ENCODE measurements at places on chromosomes 13 and 19. TPM values are rescaled to one million over a fixed set of nuclear protein-coding genes. Genes with fewer than 3 reads are reported as not detected.

DNA sequence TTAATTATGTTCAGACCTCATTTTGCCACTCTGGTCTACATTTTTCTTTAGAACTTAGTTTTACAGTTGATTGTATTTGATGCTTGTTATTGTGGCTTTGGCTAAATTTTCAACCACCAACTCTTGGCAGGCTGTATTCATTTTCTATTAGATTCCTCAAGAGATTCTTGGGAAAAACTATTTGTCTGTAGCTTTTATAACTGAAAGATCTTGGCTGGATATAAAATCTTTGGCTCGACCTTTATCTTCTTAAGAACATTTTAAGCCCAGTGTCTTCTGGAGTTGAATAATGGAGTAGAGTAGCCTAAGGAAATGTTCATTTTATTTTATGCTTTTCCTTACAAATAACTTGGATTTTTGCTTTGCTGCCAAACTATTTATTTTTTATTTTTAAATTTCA lies 848.5 kb downstream of the PCDH17 start:
- no peak overlapping the region for H3K27ac ChIP-seq
- no peak for DNase-seq
- H3K36me3 ChIP-seq: no peaks in the 10 kb centered on the region
- no peaks in the 10 kb centered on the region for H3K4me1 ChIP-seq

DNA sequence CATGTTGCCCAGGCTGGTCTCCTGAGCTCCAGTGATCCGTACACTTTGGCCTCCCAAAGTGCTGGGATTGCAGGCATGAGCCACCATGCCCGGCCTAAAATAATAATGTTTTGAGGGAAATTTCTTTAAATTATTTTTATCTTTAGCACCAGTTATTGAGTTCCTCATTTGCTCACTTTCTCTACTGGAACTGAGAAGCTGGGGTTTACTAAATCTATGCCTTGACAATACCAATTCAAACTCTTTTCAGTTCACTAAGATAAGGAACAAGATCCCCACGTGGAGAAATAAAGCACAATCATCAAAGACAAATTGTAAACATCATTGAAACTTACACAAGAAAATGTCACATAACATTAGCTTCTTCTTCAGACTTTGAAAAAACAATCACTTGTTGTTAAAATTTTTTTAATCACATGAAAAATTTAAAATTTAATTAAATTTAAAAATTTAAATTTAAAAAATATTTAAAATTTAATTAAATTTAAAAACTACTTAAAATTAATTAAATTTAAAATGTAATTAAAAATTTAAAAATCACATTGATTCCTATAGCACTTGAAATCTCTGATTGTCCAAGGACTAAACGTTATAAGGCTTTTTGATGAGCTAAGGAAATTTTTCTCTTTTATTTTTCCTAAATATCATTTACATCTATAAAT lies 25.2 kb upstream of the XPO4 start:
- H3K4me3 ChIP-seq: no peak overlapping the region
- no peaks in the 10 kb centered on the region for H3K4me1 ChIP-seq
- H3K27me3 ChIP-seq: no peaks in the 10 kb centered on the region
- no peak overlapping the region for H3K27ac ChIP-seq
- no peak for DNase-seq
- H3K36me3 ChIP-seq: no peaks in the 10 kb centered on the region

DNA sequence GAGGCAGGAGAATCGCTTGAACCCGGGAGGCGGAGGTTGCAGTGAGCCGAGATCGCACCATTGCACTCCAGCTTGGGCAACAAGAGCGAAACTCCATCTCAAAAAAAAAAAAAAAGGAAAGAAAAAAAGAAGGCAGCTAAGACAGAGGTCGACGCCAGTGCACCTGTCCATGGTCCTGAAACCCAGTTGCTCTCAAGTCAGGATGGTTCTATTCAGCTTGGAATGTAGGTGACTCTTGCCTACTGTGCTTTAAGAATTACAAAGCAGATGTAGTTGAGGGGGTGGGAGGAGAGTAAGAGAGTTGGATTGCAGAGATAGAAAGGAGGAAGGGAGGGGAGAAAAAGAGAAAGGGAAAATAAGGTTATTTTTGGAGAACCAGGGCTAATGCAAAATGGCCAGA lies 18.7 kb downstream of the CACNG7 start:
- H3K27ac ChIP-seq: no peak overlapping the region
- H3K4me3 ChIP-seq: no peak overlapping the region
- no peak for DNase-seq

The ACP7 gene
- not detected for total RNA-seq

- H3K36me3 ChIP-seq: peaks cover 11% of the 10 kb centered on the region
- DNase-seq: peak; percentile 93
- H3K4me3 ChIP-seq: peak overlapping the region; percentile 18
- peak overlapping the region; percentile 76 for H3K27ac ChIP-seq
Measured at GRCh38 chr19:6048793-6049405, 61.4 kb downstream of the RFX2 start.

- H3K27ac ChIP-seq: no peak overlapping the region
- H3K4me3 ChIP-seq: no peak overlapping the region
- DNase-seq: no peak
- H3K4me1 ChIP-seq: peaks cover 9% of the 10 kb centered on the region
- peaks cover 47% of the 10 kb centered on the region for H3K27me3 ChIP-seq
- no peaks in the 10 kb centered on the region for H3K36me3 ChIP-seq
Measured at GRCh38 chr19:51714848-51715247, 8.9 kb downstream of the HAS1 start.

DNA sequence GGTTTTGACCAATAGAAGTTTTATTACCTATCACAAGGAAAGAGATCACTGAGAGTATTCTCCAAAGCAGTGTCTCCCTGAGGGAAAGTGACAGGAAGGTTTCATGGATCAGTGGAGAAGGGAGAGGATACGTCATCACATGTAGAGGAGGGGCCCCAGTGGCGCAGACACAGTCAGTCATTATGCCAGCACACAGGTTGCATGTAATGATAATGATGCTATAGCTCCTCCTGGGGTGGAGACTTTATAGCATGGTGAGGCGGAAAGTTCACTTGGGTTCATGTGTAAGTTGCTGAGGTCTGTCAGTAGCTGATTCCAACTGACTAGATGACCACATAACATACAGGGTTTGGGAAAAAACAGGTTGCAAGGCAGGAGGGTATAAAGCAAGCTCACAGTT lies 88.8 kb downstream of the FNDC3A start:
- no peaks in the 10 kb centered on the region for H3K36me3 ChIP-seq
- peaks cover 6% of the 10 kb centered on the region for H3K4me1 ChIP-seq
- H3K27ac ChIP-seq: no peak overlapping the region
- H3K4me3 ChIP-seq: no peak overlapping the region
- no peaks in the 10 kb centered on the region for H3K27me3 ChIP-seq

GRCh38 chr13:109704771-109705635 lies 81.4 kb downstream of the IRS2 start:
- no peaks in the 10 kb centered on the region for H3K4me1 ChIP-seq
- H3K36me3 ChIP-seq: no peaks in the 10 kb centered on the region
- DNase-seq: no peak
- H3K27me3 ChIP-seq: no peaks in the 10 kb centered on the region

DNA sequence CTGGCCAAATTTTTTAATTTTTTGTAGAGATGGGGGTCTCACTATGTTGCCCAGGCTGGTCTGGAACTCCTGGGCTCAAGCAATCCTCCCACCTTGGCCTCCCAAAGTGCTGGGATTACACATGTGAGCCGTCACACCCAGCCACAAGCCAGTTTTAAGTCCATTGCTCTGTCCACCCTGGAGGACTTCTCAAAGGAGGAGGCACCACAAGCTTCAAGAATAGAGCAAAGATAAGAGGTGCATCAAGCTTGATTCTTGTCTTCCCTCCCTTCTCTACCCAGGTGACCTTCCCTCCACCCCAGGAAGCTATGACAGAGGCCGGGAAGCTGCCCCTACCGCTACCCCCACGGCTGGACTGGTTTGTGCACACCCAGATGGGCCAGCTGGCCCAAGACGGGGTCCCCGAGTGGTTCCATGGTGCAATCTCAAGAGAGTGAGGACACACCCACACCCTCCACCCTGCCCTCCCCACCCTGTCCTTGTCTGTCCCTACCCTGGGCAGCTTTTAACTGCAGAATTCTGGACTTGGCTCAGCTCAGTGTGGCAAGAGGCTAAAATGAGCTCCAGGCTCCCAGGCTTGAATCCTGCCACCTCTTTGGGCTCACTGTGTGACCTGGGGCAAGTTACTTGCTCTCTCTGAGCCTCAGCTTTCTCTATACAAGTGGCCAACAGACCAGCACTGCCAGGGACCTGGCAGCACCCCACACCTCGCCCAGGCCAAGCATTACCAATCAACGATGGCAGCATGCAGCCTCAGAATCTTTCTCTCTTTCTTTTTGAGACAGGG lies 5.2 kb downstream of the HSH2D start:
- no peaks in the 10 kb centered on the region for H3K36me3 ChIP-seq
- H3K27me3 ChIP-seq: peaks cover 6% of the 10 kb centered on the region
- no peaks in the 10 kb centered on the region for H3K4me1 ChIP-seq
- no peak overlapping the region for H3K27ac ChIP-seq
- DNase-seq: no peak

- H3K27ac ChIP-seq: no peak overlapping the region
- H3K27me3 ChIP-seq: no peaks in the 10 kb centered on the region
- no peaks in the 10 kb centered on the region for H3K36me3 ChIP-seq
- no peaks in the 10 kb centered on the region for H3K4me1 ChIP-seq
- no peak overlapping the region for H3K4me3 ChIP-seq
Measured at GRCh38 chr13:40251343-40252032, 415.0 kb downstream of the FOXO1 start.

The ZSCAN22 gene
- 2.9 TPM for total RNA-seq

DNA sequence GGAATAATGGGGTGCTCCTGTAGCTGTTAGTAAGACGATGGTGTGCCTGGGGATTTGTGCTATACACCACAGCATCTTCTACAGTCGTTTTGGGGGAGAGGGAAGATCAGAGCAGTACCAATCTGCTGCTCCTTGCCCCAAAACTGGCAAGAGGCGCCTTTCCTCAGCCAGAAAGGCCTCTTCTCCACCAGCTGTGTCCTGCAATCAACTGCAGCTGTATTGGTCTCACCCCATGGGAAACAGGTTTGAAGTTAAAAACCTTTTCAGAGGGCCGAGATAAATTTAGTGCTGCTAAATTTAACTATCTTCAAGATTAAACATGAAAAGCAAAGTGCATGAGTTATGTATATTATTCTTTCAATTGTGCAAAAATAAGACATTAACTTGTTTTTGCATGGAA lies 1.2 kb upstream of the RNASEH2B start:
- no peaks in the 10 kb centered on the region for H3K36me3 ChIP-seq
- peaks cover 26% of the 10 kb centered on the region for H3K4me1 ChIP-seq
- H3K4me3 ChIP-seq: no peak overlapping the region
- no peaks in the 10 kb centered on the region for H3K27me3 ChIP-seq
- DNase-seq: no peak

The LIPE gene
- 8.0 TPM for total RNA-seq

The CGB1 gene
- not detected for total RNA-seq

DNA sequence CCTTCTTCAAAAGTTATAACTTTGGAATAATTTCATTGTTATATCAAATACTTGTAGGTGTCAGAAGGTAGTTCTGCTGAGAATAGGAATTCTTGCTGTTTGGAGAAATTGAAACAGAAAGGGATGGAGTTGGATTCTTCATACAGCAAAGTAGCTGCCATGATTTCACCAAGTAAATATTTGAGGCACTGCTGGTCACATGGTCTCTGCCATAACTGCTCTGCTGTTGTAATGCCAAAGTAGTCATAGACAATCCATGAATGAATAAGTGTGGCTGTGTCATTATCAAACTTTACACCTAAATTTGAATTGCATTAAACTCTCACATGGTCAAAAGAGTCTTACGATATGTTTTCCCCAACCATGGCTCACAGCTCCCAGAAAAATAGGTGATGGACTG lies 308.6 kb downstream of the GPC6 start:
- no peak overlapping the region for H3K27ac ChIP-seq
- DNase-seq: no peak
- no peaks in the 10 kb centered on the region for H3K36me3 ChIP-seq

- H3K27ac ChIP-seq: no peak overlapping the region
- no peaks in the 10 kb centered on the region for H3K4me1 ChIP-seq
Measured at GRCh38 chr13:77760893-77761292, 63.4 kb downstream of the SLAIN1 start.

The C19orf73 gene
- total RNA-seq: 1.4 TPM

- no peaks in the 10 kb centered on the region for H3K4me1 ChIP-seq
- DNase-seq: no peak
- no peak overlapping the region for H3K4me3 ChIP-seq
- H3K27ac ChIP-seq: no peak overlapping the region
- no peaks in the 10 kb centered on the region for H3K27me3 ChIP-seq
Measured at GRCh38 chr13:26037302-26037701, 14.5 kb downstream of the SHISA2 start.

The CARD8 gene
- 22.3 TPM for total RNA-seq

- H3K4me1 ChIP-seq: peaks cover 74% of the 10 kb centered on the region
- no peak for DNase-seq
- no peak overlapping the region for H3K27ac ChIP-seq
- H3K36me3 ChIP-seq: peaks cover 63% of the 10 kb centered on the region
- no peaks in the 10 kb centered on the region for H3K27me3 ChIP-seq
- no peak overlapping the region for H3K4me3 ChIP-seq
Measured at GRCh38 chr19:55679343-55680257, 4.6 kb downstream of the EPN1 start.

DNA sequence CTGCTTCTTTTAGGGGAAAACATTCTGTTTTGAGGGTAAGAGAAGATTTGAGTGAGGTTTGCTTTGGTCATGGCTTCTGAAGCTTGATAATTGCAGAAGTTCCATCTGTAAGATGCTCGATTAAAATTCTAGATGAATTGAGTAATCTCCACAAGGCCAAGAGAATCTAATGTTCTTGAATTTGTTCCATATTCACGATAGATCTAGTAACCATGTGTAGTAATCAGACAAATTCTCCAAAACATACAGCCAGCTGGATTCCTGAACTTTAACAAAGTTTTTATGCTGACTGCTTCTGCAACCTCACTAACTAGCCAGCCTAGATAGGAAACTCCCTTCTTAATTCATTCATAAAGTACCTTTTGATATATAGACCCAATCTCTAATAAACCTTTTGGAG lies 92.7 kb downstream of the COL4A2 start:
- no peak overlapping the region for H3K4me3 ChIP-seq
- peaks cover 95% of the 10 kb centered on the region for H3K4me1 ChIP-seq
- H3K27ac ChIP-seq: peak overlapping the region; percentile 93
- no peak for DNase-seq
- no peaks in the 10 kb centered on the region for H3K27me3 ChIP-seq

The MARK4 gene
- 21.0 TPM for total RNA-seq

The SLC7A9 gene
- total RNA-seq: 0.33 TPM

GRCh38 chr19:16075430-16076153 lies 703 bp upstream of the TPM4 start:
- peaks cover 82% of the 10 kb centered on the region for H3K4me1 ChIP-seq
- peaks cover 5% of the 10 kb centered on the region for H3K27me3 ChIP-seq
- no peak for DNase-seq
- peak overlapping the region; percentile 99 for H3K4me3 ChIP-seq
- H3K27ac ChIP-seq: peak overlapping the region; percentile 97

The KLK13 gene
- total RNA-seq: not detected

GRCh38 chr13:51767100-51767499 lies 36.9 kb downstream of the DHRS12 start:
- H3K27ac ChIP-seq: no peak overlapping the region
- no peak overlapping the region for H3K4me3 ChIP-seq
- H3K36me3 ChIP-seq: no peaks in the 10 kb centered on the region

GRCh38 chr19:43586346-43586745 lies 9.6 kb downstream of the IRGQ start:
- DNase-seq: no peak
- no peak overlapping the region for H3K27ac ChIP-seq
- peaks cover 11% of the 10 kb centered on the region for H3K4me1 ChIP-seq
- H3K4me3 ChIP-seq: no peak overlapping the region
- peaks cover 56% of the 10 kb centered on the region for H3K36me3 ChIP-seq
